ENCODE measurements at places on chromosomes 13 and 19. TPM values are rescaled to one million over a fixed set of nuclear protein-coding genes. Genes with fewer than 3 reads are reported as not detected.

Gene VASP
- polyA plus RNA-seq: 163 TPM

Gene ZGLP1
- 8.2 TPM for polyA plus RNA-seq

Gene LINGO3
- 0.59 TPM for polyA plus RNA-seq

Gene ZNF587
- 18.1 TPM for polyA plus RNA-seq

Gene ZIK1
- polyA plus RNA-seq: 21.2 TPM

Gene NTN5
- 0.85 TPM for polyA plus RNA-seq

Gene CPB2
- polyA plus RNA-seq: not detected

Gene LILRB5
- polyA plus RNA-seq: 0.06 TPM

Gene RSPH6A
- polyA plus RNA-seq: 0.05 TPM

Gene PLK5
- 0.82 TPM for polyA plus RNA-seq

Gene SBK2
- 3.2 TPM for polyA plus RNA-seq

Gene PGLYRP2
- polyA plus RNA-seq: not detected

Gene ANGPTL8
- polyA plus RNA-seq: not detected

Gene NLRP4
- not detected for polyA plus RNA-seq

Gene FBXO27
- 16.8 TPM for polyA plus RNA-seq

Gene GPC6
- 4.1 TPM for polyA plus RNA-seq

Gene FOSB
- 0.44 TPM for polyA plus RNA-seq

Gene CLEC17A
- not detected for polyA plus RNA-seq

Gene HIPK4
- 0.57 TPM for polyA plus RNA-seq

Gene OR4F17
- polyA plus RNA-seq: not detected

Gene AMH
- 10.5 TPM for polyA plus RNA-seq

Gene TMEM143
- 19.1 TPM for polyA plus RNA-seq

Gene CD209
- 0.05 TPM for polyA plus RNA-seq

Gene DMPK
- polyA plus RNA-seq: 13.7 TPM

Gene DHRS12
- polyA plus RNA-seq: 8.7 TPM

Gene FAM83E
- 2.5 TPM for polyA plus RNA-seq

Gene TMEM238
- polyA plus RNA-seq: 0.53 TPM

Gene IGFL1
- polyA plus RNA-seq: not detected

Gene ZNF813
- 1.9 TPM for polyA plus RNA-seq

Gene ZIC5
- polyA plus RNA-seq: 14.8 TPM

Gene SYCN
- not detected for polyA plus RNA-seq

Gene LRRC4B
- 20.8 TPM for polyA plus RNA-seq

Gene RDH8
- polyA plus RNA-seq: 0.38 TPM

Gene FCER2
- polyA plus RNA-seq: 0.67 TPM

Gene ZFR2
- polyA plus RNA-seq: 28.4 TPM

Gene CELF5
- polyA plus RNA-seq: 18.2 TPM

Gene DACT3
- 1.8 TPM for polyA plus RNA-seq

Gene JAK3
- 4.7 TPM for polyA plus RNA-seq

Gene ZNF730
- polyA plus RNA-seq: 5.2 TPM

All from H1 (cell line).